ENCODE measurements at places on chromosomes 3 and 15.

- DNase-seq, result no peak
Observed at GRCh38 chr15:93700051-93700450, 531.3 kb upstream of the MCTP2 start.

GRCh38 chr3:32045091-32045915 lies 61.1 kb upstream of the GPD1L start:
- peak; percentile 45 for DNase-seq

- DNase-seq, result no peak
Observed at GRCh38 chr3:34070831-34071585, 272.6 kb downstream of the PDCD6IP start.

DNA sequence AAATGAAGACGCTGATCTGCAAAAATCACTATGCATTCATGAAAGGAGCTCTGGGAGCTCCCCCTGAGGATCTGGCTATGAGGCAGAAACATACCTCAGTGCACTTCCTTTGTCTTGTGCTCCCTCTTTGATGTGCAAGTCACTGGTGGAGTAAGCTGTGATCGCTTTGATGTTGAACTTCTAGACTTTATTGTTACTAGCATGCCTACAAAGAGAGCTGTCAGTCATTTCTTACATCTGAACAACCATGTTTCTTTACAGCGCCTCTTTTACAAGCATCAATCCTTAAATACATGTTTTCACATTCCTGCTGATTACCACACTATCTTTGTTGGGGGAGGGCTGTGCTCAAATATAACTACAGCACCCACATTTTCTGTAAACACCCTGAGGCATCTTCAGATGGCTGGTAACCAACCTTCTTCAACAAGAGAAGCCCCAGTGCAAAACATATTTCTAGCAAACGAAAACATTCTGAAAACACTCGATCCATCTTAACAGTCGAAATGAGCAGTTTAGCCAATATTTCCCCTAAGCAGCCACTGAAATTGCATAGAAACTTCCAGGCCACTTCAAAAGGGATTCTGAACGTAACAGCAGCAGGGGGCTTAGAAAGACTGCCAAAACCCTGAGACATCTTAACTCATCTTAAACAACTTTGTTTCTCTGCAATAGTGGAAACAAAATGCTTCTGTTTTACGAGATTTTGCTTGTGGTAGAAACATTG lies 101.9 kb upstream of the ICE2 start:
- DNase-seq, result no peak

DNA sequence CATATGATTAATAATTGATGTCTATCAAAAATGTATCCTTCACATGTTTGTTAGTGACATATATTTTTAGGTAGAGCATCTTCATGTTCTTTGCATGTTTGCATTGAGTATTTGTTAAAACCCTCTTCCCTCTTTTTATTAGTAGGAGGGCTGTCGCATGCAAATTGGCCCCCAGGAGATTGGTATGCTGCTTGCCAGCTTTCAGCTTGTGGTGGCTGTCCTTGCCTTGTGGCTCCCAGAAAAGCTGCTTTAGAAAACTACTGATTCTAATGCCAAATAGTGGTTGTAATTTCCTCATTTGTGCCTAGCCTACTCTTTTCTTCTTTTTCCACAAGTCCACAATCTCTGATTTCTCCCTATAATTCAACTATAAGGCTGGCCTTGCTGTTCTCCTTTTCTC lies 886.8 kb downstream of the VGLL3 start:
- no peak for DNase-seq

- DNase-seq, result no peak
Observed at GRCh38 chr15:70387993-70388392, 290.3 kb upstream of the TLE3 start.

DNA sequence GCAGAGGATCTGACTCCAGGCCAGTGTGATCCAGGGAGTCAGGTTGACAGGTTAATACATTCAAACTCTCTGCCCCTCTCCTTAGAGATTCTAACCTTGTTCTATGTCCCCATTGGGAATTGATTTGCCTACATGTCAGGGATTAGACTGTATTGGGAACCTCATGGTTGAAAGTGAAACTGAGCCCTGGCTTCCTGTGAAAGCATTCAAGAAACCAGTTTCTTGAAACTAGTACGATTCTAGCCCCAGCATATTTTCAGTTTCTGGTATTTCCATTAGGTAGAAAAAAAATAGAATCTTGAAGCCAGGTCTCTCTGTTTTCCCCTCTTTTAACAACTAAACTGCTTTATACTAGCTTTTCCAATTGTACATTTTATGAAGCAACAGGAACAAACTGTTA lies 140.4 kb upstream of the ABI3BP start:
- DNase-seq, result no peak

- DNase-seq, result no peak
Observed at GRCh38 chr15:51025454-51025846, 69.3 kb downstream of the TNFAIP8L3 start.

DNA sequence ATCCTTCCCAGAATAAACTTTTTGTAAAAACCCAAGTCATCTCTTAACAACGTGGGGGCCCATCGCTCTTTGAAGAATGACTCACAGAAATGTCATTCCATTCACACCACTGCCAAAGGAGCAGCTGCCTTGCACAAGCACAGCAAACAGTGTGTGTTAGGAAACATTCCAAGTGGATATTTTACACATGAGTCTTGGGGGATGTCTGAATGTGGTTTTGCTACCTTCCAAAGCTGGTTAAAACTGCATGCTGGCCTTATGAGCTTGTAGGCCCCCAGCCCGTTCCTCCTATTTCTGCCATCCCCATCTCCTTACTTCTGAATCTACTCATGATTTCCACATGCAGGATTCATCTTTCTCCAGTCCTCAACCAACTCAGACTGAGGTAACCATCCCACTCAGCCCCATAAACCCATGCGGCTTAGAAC lies 130.8 kb downstream of the CPNE4 start:
- DNase-seq, result peak; percentile 96
